ENCODE measurements at places on chromosomes 16 and 17.

GRCh38 chr16:87619360-87620200, 17.3 kb downstream of the JPH3 start:
- no peak for DNase-seq

- DNase-seq = no peak
Observed at GRCh38 chr17:4525691-4526397, 27.2 kb downstream of the SPNS2 start.

DNA sequence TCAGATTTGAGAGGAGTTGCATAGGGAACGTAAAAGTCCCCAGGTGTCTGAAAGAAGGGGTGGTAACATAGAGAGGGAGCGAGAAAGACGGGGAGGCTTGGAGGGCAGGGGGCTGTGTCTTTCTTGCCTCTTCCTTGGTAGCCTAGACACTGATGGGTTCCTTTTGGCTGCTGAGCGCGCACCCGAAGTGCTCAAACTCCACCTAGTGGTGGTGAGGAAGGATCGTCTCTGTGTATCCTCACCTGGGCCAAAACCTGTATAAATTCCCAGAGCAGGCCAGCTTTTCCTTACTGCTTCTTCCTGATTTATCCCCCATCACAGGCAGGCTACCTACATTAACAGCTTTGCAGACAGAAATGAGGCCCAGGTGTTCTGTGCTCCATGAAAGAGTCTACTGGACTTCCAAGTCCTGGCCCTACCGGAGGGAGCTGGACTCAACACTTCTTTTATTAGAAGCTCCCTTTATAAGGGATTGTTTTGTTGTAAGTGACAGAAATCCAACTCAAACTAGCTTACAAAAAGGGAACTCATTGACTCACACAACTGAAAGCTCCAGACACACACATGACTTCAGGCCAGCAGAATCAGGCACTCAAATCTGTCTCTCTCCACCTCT, 5.5 kb upstream of the SLC25A35 start:
- DNase-seq = peak; percentile 69

DNA sequence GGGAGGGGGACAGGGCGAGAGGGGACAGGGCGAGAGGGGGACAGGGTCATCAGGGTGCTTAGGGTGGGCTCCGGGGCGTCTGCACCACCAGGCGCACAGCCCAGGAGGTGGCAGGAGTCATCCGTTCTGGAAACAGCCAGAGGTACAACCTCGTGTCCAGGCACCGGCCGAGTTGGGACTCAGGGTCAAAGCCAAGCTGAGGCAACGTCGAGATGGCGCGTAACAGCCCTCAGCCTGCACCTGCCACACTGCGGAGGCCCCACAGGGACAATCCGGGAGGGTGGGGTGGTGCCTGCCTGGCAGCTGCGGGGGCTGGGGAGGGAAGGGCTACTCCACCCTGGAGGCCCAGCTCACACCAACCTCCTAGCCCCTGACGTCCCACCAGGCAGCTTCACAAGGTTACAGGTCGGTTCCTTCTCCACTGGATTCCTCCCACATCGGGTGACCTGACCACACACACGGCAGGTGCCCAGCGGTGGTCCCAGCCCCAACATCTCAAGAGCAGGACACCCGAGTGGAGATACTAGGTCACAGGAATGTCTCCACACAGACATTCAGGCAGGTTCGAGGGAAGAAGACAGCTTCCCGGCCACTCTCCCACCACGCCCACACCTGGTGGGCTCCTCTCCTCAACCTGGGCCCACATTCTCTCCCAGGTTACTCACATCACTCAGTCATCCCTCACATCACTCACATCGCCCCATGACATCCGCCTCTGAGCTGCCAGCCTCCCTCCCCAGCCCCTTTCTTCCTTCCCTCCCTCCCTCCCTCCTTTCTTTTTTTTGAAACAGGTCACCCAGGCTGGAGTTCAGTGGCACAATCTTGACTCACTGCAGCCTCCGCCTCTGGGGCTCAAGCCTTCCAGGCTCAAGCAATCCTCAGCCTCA, 47.3 kb downstream of the RPH3AL start:
- DNase-seq = no peak

DNA sequence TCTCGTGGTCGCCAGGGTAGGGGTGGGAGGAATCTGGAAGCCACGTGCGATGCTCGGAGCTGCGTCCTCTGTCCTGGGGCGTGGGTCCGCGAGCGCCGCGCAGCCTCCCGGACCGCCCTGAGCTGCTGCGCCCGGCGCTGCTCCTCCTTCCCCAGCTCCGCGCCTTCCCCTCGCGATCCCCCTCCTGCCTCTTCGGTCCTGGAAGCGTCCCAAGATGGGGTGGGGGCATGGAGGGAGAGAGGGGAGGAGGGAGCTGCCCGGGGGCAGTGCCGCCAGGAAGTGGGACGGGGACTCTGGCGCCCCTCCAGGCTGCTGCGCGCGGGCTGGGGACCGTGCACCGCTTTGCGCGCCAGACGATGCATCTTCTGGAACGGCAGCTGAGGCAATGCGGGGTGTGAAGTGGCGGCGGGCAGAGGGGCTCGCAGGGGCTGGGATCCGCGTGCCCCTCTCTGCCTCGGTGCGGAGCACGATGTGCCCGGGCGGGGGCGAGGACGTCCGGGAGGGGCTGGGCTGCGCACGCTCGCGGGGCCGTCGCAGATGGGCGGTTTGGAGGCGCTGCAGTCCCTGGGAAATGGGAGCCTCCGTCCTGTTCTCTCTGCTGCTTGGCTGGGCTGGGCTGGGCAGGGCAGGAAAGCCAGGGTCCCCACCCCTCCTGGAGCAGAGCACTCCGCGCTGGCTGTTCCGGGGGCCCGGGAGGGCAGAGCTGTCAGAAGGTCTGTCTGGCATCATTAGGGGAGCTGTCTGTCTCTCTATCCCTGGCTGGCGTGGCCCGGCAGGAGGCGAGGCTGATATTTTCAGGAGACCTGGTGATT, 388.0 kb downstream of the SEC14L1 start:
- peak; percentile 31 for DNase-seq

DNA sequence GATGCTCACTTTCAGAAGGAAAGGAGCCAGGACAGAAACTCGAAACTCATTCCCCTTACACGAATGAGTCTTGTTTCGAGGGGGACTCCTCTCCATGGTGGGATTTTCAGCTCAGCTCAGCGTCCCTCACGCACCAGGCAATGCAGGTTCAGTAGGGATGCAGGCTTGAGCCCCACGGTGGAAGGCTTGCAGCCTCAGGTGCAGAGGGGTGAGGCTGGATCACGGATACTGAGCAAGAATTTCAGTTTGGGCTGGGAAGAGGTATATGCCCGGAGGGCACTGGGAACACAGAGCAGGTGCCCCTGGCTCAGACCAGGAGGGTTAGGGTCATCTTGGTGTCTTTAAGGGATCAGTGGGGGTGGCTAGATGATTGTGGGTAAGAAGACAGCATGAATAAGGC, 344.9 kb upstream of the TNRC6C start:
- DNase-seq = no peak

- peak; percentile 63 for DNase-seq
Observed at GRCh38 chr16:21283521-21284289, 5.6 kb upstream of the CRYM start.

GRCh38 chr16:67697422-67698185, 21.5 kb downstream of the GFOD2 start:
- DNase-seq = no peak

DNA sequence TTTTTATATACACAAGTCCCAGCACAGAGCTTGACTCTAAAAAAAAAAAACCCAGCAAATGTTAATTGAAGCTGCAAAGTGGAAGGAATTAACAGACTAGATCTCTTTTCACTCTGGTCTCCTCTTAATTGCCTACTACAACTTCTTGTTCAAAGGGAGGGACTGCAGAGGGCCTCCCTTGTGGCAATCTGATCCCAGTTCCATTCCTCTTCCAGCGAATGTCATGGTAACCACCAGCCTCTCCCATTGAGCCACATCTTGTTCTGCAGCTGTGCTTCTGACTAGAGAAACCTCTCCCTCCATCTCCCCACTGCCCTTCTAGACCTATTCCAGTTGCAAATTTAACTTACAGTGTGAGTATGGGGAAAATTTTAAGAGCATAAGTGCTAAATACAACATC, 5.9 kb downstream of the SUPT6H start:
- DNase-seq = no peak

- peak; percentile 97 for DNase-seq
Observed at GRCh38 chr17:74748529-74749278, at the start of gene NHERF1. TSS of gene NHERF1 (plus strand) at chr17:74748628. CDS start at chr17:74748847, 219 bp downstream.

DNA sequence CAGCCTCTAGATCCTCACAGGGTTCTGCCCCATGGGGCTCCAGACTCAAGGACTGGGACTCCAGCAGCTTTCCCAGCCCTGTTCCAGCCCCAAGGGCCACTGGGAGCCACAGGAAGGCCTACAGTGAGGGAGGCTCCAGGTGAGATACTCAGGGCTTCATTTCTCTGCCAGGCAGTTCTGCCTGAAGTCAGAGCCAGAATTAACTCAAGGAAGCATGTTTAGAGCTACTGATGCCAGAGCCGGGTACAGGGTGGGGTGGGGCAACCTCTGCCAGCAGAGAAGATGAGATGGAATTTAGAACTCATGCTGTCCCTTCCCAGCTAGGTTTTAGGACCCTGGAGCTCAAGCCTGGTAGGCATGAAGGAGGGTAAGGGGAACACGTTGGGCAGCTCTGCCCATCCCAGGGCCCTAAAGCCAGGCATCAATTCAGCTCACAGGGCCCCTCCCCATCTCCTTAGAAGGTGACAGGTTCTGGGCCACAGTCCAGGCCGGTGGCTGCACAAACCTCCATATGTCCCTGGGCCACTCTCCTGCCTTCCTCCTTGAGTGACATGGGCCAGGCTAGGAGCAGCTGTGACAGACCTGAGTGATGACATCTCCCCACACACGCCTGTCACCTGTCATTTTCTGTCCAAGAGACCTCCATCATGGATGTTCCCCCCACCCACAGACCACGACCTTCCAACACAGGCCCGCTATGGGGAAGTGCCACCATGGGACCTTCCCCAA, 24.5 kb upstream of the SPPL2C start:
- no peak for DNase-seq

Data from RPMI8226 (cell line).